Osteocyte (in vitro differentiated cells): ENCODE measurements at places on chromosomes 1 and 21. TPM values are rescaled to one million over a fixed set of nuclear protein-coding genes. Genes with fewer than 3 reads are reported as not detected.

GRCh38 chr1:205527931-205528330 is 23.5 kb downstream of the CDK18 start:
- no peak for DNase-seq

HSD3B2 gene
- total RNA-seq, result not detected in 2 replicates

GRCh38 chr1:221343607-221344006 is 398.3 kb downstream of the DUSP10 start:
- DNase-seq, result no peak

DNA sequence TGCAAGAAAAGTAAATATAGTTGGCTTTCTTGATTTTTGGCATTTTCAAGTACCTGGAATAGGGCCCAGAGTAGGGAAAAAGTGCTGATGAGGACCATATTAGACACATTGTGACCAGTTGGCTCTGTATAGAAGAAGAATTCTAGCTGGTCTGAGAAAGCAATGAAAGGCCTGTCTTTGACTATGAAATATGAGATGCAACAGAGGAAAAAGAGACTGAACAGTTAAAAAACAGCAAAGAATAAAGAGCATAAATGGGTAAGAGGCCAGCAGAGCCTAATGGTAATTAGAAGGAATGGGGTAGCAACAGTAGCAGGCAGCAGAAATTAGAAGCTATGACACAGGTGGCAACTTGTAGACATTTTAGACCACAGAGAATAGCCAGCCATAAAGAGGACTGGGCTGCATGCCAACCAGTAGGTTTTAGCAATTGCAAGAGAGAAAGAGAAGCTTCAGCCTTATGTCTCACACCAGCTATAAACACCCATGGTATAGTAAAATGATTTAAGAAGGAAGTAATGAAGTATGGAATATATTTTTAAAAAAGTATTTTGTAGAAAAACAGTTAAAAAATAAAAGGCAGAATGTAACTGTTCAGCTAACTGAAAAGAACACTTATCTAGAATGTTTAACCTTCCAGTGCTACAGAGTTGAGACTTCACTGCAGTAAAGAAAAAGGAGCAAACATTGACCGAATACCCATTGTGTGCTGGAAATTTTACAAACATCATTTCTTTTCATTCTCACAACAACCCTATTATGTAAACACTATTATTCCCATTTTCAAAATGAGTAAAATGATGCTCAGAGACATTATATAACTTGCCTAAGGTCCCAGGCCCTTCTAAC is 114.1 kb downstream of the LHX4 start:
- no peak for DNase-seq

GRCh38 chr1:6035719-6036118 is 10.0 kb upstream of the KCNAB2 start:
- DNase-seq, result no peak
